ENCODE measurements at places on chromosomes 13 and 19. TPM values are rescaled to one million over a fixed set of nuclear protein-coding genes. Genes with fewer than 3 reads are reported as not detected.

Gene ZNF439
- 8.7 TPM for polyA plus RNA-seq

Gene BRSK1
- 0.34 TPM for polyA plus RNA-seq

Gene COX7A1
- not detected for polyA plus RNA-seq

Gene LPAR6
- polyA plus RNA-seq: 2.4 TPM

Gene ZNF460
- polyA plus RNA-seq: 10.2 TPM

Gene KRTDAP
- polyA plus RNA-seq: not detected

Gene CNN2
- polyA plus RNA-seq: 596 TPM

Gene FRY
- 1.2 TPM for polyA plus RNA-seq

Gene SIGLEC9
- 0.21 TPM for polyA plus RNA-seq

Gene OR7C2
- polyA plus RNA-seq: not detected

Gene JAK3
- 56.3 TPM for polyA plus RNA-seq

Gene KLK6
- polyA plus RNA-seq: not detected

Gene KANK3
- polyA plus RNA-seq: not detected
